Fibroblast of upper back skin (primary cell): ENCODE measurements at places on chromosomes 5 and 9.

- DNase-seq = peak; percentile 39
Observed at GRCh38 chr5:126920291-126920690, 110.1 kb downstream of the MARCHF3 start.

DNA sequence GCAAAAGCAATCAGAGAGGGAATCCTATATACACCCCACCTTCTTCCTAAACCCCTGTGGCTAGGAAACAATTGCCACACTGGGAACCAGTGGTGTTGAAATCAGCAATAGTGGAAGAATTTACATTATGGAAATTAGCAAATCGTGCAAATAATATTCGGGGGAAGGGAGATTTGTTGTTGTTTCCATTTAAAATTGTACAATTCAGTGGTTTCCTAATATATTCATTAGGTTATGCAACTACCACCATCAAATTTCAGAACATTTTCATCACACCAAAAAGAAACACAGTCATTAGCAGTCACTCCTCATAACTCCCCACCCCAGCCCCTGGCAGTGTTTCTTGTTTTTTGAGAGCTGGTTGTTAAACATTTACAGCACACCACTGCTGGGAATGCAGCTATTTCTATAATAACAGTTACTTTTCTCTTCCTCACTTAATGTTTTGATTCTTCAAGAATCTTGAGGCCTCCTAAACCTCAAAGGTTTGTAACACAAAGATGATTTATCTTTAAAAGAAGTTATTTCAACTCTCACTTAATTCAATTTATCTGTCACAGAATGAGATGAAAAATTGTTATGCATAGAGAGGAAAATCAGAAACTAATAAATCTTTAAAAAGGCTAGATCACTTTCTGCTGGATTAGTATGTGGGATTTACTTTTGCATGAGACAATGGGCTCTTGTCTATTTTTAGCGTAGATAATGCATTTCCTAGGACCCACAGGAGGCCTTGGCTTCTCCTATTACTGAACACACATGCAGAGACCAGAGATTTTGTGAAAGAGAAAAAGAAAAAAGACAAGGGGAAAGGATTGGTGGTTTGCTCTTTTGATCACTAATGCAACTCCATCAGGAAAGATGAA, 91.8 kb upstream of the DAPK1 start:
- DNase-seq = no peak

- DNase-seq = no peak
Observed at GRCh38 chr9:20095430-20096092, 306.7 kb upstream of the SLC24A2 start.

- peak; percentile 96 for DNase-seq
Observed at GRCh38 chr9:84754461-84754860, 84.9 kb downstream of the NTRK2 start.

DNA sequence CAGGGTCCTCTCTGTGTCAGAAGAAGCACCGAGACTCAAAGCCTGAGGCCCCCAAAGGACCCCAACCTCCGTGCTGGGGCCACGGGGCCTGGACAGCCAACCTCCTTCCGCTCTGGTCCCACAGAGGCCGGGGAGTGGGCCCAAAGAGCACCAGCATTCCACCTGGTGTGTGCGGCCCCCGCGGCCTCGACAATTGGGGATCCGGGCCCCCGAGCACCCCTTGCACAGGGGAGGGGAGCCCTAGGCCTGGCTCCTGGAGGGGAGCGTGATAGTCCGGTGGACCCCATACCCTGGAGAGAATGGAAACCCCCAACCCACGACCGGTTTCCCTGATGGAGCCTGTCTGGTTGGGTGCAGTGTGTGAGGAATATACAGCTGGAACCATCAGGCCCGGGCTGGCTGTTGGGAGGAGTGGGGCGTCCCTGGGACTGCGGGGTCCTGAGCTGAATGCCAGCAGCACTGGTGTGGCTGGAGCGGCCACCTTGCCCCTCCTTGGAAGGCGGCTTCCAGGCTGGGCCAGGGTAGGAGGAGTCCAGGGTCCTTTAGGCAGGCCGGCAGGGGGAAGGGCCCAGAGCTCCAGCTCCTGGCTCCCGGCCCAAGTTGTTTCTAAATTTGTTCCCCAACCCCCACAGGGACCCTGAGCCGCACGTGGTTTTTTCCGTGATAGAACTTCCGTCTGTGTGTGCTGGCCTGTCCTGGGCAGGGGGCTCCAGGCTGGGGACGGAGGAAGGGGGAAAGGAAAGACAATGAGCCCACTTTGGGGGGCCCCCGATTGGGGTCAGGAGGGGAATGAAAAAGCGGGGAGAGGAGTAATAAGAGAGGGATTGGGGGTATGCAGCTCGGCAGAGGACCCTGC, 825 bp upstream of the TOR4A start:
- peak; percentile 65 for DNase-seq

GRCh38 chr5:77935506-77936364, 159.6 kb upstream of the TBCA start:
- peak; percentile 45 for DNase-seq

GRCh38 chr9:99054581-99054980, 50.3 kb upstream of the TGFBR1 start:
- peak; percentile 33 for DNase-seq

DNA sequence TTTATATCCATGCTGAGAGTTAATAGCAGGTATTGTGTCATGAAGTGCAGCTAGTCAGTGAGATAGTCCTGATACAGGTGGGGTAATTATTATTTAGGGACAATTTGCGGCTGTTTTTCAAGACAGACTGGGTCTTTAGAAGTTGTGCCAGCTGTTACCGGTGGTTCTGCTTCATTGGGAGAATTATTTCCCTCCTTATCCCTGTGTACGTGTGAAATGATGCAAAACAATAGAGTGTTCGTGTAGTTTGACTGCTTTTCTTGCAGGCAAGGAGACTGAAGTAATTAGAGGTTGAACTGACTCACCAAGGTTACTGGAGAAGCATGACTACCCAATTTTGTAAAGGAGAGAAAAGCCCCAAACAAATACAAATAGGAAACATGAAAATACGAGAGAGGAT, 101.7 kb downstream of the ARRDC3 start:
- DNase-seq = peak; percentile 70

DNA sequence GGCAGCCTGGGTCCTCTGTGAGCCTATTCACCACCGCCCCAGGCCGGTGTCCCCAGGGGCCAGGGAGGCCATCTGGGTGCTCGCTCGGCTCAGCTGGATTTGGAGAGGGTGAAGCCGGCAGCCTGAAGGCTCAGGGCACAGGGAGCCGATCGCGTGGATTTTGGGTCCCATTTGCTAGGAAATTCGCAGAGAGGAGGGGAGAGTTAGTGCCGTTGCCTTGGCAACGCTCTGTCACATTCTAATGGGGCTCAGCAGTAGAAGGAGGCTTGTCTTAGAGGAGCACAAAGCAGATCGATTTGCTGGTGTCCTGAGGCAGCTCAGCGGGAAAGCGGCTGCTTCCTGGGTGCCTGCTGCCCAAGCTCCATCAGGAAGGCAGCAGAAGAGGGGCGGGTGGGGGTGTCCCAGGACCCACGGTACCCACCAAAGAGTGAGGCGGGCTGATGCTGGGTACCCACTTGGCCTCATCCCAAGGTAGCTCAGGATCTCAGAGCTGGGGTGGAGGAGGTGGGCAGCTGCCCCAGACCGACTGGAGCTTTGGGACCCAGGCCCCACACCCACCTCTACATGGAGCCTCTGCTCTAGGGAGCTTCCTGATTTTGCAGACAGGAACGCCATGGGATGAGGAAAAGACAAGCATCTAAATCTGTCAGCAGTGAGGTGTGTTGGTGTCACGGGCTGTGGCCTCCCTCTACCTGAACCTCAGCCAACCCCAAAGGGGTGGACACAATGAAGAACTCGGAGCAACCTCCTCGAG, 17.1 kb upstream of the OLFM1 start:
- no peak for DNase-seq
